ENCODE measurements at places on chromosomes 2 and 18. TPM values are rescaled to one million over a fixed set of nuclear protein-coding genes. Genes with fewer than 3 reads are reported as not detected.

FECH gene
- total RNA-seq = 35.6 TPM

SLC30A3 gene
- 0.87 TPM for total RNA-seq

COLEC12 gene
- total RNA-seq = 13.2 TPM

SCYGR4 gene
- total RNA-seq = not detected

SNRNP200 gene
- total RNA-seq = 65.4 TPM

ABCB11 gene
- total RNA-seq = not detected

RUFY4 gene
- total RNA-seq = not detected

ALKAL2 gene
- total RNA-seq = not detected

SRD5A2 gene
- total RNA-seq = not detected

GALNT13 gene
- total RNA-seq = 0.87 TPM

KCNK3 gene
- 0.44 TPM for total RNA-seq

OTOS gene
- not detected for total RNA-seq

NDUFS1 gene
- 243 TPM for total RNA-seq

ADAM23 gene
- 9.9 TPM for total RNA-seq

DHRS9 gene
- total RNA-seq = not detected

ITGB6 gene
- not detected for total RNA-seq

Measured in uterine smooth muscle cell (primary cell).